ENCODE measurements at places on chromosomes 16 and 17.
A peak's percentile ranks its signal among the peaks of the same experiment; 100 is the strongest.

GRCh38 chr16:4316864-4317531 lies 1.1 kb downstream of the GLIS2 start:
- DNase-seq: no peak

GRCh38 chr17:21379080-21379711 lies 3.0 kb downstream of the KCNJ12 start:
- no peak for DNase-seq

- no peak for DNase-seq
Measured at GRCh38 chr17:4609761-4610160, 25.4 kb downstream of the SMTNL2 start.

DNA sequence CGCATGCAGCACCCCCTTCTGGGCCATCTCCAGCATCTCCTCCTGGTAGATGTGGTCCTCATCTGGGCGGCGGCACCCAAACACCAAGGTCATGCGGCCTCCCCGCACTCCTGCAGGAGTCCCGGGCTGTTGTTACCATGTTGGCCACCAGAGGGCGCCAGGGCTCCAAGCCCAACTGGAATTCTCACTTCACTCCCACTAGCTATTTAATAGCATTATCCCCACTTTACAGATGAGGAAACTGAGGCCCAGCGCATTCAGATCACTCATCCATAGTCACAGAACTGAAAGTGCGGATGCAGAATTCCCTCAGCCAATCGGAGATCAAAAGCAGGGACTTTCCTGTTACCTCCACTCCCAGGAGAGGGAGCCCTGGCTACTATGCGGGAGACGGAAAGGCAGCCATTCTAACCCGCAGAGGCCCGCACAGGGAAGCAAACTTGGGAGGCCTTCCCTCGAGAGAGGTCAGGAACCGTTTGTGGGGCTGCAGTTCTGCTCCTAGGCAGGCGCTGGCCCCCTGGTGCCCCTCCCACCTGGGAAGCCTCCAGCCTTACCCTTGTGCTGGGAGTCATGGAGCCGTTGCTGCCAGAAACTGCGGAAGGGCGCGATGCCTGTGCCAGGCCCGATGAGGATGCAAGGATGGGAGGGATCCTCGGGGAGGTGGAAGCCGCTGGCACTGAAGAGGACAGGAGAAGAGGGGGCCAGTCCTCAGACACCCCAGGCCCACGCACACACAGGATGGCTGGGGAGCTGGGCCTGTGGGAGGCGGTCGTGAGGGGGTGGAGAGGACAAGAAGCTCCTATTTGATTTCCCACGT lies 40.1 kb downstream of the NOS2 start:
- no peak for DNase-seq

- no peak for DNase-seq
Measured at GRCh38 chr16:48352648-48353390, 32.4 kb downstream of the SIAH1 start.

DNA sequence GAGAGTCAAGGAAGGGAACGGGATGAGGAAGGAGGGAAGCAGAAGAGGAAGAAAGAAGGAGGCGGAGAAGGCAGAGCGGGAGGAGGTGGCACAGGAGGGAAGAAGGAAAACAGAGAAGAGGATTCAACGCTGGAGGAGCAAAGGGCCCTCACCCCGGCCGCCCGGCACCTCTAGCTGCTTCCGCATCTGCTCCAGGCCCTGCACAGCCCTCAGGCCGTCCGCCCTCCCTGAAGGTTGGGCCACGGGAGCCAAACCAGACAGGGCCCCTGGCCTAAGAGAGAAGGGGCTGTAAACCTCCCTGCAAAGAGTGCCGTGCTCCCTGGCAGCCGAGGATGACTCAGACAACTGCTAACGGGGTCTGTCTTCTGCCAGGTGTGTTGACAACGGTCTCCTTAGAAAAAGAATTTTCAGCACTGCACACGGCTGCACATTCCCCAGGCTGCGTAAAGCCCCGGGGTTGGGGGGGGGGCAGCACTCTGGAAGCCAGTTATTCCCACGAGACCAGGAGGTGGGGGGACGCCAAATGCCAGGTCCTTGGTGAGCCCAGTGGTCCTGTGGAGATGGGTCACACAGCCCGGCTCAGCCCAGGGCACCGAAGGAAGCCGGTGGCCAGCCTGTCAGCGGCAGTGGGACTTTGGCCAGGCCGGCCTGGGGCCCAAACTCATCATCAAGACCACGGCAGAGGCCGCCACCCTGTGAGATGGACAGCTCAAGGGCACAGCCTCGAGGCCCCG lies 29.1 kb downstream of the MRM3 start:
- no peak for DNase-seq

- DNase-seq: no peak
Measured at GRCh38 chr16:56966093-56966475, 4.3 kb downstream of the CETP start.

GRCh38 chr17:75490173-75490743 lies 25.1 kb downstream of the CASKIN2 start:
- no peak for DNase-seq

GRCh38 chr16:77111056-77111565 lies 79.9 kb upstream of the MON1B start:
- no peak for DNase-seq

GRCh38 chr17:73814075-73814474 lies 169.8 kb upstream of the SDK2 start:
- peak; percentile 96 for DNase-seq

GRCh38 chr16:4686497-4687210 lies 6.7 kb upstream of the NUDT16L1 start:
- DNase-seq: no peak

DNA sequence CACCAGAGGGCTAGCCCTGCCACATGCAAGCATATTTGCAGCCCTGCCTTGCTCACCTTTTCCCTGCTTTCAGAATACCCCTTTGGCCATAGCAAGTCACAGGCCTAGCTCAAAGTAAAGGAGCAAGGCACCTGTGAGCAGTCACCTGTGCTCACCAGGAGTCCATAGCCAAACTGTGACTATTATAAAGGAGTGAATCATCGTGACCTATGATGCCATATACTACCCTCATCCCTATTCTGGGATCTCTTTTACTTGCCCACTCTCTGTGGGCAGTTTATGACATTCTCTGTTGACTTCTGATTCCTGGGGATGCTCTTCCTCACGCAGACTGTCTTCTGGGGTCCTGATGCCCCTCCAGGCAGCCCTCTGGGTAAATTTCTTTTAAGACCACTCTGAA lies 200.5 kb upstream of the NLRP1 start:
- DNase-seq: no peak

GRCh38 chr16:30875871-30876801 lies 17.7 kb downstream of the BCL7C start:
- no peak for DNase-seq

DNA sequence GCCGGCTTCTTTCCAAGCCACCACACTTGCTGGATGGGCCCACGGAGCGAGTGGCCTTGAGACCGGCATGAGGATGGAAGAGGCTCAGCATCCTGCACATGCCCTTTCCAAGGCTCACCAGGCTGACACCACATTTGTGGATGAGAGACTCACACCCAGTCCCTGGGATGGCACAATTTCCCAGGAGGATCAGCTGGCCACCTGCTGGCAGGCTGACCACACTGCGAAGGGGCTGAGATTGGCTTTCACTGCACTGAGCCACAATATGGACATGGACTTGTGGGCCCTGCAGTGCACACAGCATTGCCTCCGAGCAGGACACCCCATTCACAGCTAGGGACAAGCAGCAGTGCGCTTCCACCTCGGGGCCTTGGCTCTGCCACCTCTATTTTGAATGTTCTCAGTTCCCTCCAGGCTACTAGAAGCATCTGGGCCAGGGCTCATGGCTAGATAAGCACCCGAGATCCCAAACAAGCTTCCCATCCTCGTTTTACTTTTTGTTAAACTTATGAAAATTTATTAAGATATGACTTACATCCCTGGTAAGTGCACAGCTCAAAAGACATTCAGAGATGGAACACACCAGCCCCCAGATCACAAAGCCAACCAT lies 25.3 kb upstream of the KSR1 start:
- DNase-seq: no peak

DNA sequence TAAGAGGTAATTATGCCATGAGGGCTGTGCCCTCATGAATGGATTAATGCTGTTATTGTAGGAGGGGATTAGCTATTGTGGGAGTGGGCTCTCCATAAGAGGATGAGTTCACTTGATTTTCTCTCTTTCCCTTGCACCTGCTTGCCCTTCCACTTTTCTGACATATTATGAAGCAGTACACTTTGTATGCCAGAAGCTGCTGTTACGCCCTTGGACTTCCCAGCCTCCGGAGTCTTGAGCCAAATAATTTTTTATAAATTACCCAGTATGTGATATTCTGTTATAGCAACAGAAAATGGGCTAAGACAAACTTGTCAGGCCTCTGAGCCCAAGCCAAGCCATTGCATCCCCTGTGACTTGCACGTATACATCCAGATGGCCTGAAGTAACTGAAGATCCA lies 38.4 kb downstream of the PSMD12 start:
- no peak for DNase-seq

- DNase-seq: no peak
Measured at GRCh38 chr16:76574651-76575050, 297.4 kb downstream of the CNTNAP4 start.

DNA sequence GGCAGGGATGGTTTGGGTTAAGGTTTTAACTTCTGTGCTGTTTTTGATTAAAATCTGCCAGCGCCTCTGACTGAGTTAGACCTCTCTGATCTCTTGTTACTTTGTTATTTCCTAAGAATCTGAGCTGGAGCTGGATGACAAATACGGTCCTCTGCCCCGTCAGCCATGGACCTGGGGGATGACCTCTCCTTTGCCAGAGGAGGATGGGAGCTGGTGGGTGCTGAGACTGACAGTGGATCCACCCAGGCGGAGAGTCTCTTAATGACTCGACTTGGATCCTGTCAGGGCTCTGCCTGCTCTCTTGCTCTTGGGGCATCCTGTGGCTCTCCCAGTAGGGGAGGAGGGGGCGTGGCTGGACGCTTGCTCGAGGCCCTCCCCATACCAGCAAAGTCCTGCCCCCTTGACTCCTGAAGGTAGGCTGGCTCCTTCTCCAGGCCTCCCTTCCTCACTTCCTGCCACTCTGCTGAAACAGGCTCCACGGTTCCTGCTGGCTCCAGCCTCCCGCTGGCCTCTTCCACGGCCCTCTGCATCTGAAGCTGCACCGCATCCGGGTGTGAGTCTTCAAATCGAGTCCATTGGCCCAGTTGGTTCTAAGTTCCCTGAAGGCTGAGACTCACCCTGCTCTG lies 24.8 kb upstream of the MAP3K14 start:
- no peak for DNase-seq

DNA sequence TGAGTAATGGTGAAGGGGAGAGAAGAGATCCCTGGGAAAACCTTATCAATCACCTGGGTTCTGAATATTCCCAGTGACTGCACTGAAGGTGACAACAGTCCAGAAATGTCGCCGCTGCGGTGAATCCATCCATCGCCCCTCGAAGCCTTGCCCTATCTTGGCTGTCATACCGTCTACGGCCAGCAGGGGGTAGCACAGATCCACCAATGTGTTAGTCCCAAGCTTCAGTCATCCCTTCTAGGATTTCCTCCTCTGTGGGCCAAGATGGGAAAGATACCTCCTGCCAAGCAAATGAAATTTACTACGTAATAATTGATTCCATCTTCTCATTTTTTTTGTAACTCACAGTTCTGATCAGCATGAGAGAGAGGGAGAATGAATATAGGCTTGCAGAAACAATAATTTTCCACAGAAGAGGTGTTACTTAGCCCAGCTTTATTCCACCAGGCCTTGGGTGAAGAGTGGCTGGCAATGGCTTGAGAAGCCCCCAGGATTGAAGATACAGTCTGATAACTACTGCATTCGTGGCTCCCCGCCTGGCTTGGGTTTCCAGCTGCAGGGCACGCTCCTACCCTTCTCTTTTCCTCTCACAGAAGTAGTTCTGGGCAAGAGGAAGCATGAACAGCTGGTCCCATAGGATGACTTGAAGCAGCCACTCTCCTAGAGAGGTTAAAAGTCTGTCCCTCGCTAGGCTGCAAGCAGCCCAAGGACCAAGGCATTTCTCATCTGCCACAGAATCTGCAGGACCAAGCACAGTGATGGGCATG lies 2.6 kb upstream of the FMNL1 start:
- peak; percentile 38 for DNase-seq

All from NCI-H1436 treated with DMSO at 0.1 percent for 48 hours (cell line).